ENCODE measurements at places on chromosomes 6 and 20.

GRCh38 chr6:46948699-46949098, 27.0 kb upstream of the ADGRF5 start:
- no peaks in the 10 kb centered on the region for H3K4me1 ChIP-seq
- no peak for DNase-seq
- no peak overlapping the region for H3K4me3 ChIP-seq
- H3K27me3 ChIP-seq = peaks cover 21% of the 10 kb centered on the region
- no peak overlapping the region for H3K27ac ChIP-seq

DNA sequence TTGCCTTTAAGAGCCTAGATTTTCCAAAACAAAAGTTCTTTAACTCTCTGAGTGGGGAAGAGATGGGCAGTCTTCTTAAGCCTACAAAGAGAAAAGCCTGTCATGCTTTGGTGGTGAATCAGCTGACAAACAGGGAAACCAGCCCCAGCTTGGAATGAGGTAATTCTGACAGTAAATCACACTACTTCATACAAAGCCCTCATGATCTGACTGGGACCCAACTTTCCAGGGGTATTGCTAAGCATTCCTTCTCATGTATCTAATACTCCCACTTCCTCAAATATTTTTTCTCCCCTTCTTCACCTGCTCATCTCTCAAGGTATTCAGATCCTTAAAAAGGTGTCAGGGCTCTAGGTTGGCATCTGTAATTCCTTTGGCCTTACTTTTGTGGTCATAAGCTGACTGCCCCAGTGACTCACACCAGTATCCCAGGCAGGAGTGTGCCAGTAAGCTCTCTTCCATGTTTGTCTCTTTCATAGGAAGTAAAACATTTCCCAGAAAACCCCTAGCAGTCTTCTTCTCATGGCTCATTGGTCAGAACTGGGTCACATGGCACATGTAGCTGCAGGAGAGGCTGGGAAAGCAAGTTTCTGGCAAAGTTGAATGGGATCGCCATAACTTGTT, 15.0 kb upstream of the TBC1D22B start:
- no peak overlapping the region for H3K4me3 ChIP-seq
- H3K4me1 ChIP-seq = peaks cover 7% of the 10 kb centered on the region
- DNase-seq = no peak
- no peak overlapping the region for H3K27ac ChIP-seq
- peaks cover 15% of the 10 kb centered on the region for H3K27me3 ChIP-seq
- no peaks in the 10 kb centered on the region for H3K36me3 ChIP-seq

- H3K4me1 ChIP-seq = peaks cover 4% of the 10 kb centered on the region
- no peak overlapping the region for H3K4me3 ChIP-seq
These were observed 51.6 kb upstream of the FNDC1 start for GRCh38 chr6:159117563-159117962.

DNA sequence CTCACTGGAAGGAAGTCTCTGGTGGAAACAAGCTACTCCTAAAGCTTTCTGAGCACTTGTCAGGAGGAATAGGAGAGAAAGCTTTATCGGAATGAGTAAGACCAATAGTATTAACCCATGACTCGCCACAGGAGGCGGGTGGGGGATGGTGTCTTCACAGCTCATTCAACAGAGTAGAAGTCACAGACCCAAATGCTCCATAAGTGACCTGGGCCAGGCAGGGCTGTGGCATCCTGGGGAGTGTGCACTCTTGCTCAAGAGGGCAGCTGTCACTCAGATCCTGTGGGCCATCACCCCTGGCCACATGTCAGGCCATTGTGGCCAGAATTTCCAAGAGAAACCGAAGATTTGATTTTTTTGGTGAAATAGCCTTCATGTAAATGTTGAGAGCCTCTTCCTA, 116.0 kb downstream of the SYCP2 start:
- no peak overlapping the region for H3K27ac ChIP-seq

GRCh38 chr6:32329141-32329540, 42.6 kb downstream of the TSBP1 start:
- H3K27ac ChIP-seq = no peak overlapping the region
- no peak for DNase-seq
- no peak overlapping the region for H3K4me3 ChIP-seq
- H3K27me3 ChIP-seq = peaks cover 30% of the 10 kb centered on the region

DNA sequence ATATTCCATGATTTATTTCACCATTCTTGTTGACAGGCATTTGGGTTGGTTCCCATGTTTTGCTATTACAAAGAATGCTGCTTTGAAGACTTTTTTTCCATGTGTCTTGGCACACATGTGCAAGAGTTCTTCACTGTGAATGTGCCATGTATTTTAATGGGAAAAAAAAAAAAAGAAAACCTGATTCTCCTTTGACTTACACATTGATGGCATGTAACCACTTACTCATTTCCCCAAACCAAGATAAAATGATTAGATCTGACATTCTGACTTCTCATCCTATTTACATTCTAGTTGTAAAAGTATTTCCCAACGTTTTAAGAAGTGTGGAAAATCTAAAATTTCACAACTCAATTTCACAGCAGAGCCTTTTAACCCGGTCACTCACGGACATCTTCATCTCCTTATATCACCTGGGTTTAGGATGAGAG, 4.4 kb downstream of the CAP2 start:
- no peak for DNase-seq
- H3K27ac ChIP-seq = no peak overlapping the region
- no peaks in the 10 kb centered on the region for H3K36me3 ChIP-seq
- peaks cover 8% of the 10 kb centered on the region for H3K4me1 ChIP-seq

GRCh38 chr6:142857796-142858555, 87.0 kb downstream of the HIVEP2 start:
- peaks cover 68% of the 10 kb centered on the region for H3K4me1 ChIP-seq
- no peaks in the 10 kb centered on the region for H3K27me3 ChIP-seq
- no peak for DNase-seq
- peaks cover 3% of the 10 kb centered on the region for H3K36me3 ChIP-seq
- H3K4me3 ChIP-seq = peak overlapping the region; percentile 90
- H3K27ac ChIP-seq = peak overlapping the region; percentile 100

DNA sequence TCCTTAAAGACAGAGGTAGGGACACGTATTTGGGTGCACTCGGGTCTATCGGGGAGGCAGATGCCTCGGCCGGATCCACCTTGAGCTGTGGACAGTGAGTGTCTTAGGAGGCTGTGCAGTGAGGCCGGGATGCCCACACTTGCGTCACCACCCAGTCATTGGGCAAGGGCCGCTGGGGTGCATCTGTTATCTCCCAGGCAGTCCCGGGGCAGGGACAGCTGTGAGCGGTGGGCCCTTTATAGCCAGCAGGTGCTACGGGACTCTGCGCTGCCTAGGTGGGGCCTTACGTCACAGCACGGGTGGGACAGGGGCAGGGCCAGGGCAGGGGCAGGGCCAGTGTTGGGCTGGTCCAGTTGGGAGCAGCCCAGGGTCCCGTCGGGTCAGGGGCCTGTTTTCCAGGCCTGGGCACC, 689 bp upstream of the COL20A1 start:
- H3K27ac ChIP-seq = no peak overlapping the region
- H3K36me3 ChIP-seq = peaks cover 3% of the 10 kb centered on the region
- H3K27me3 ChIP-seq = no peaks in the 10 kb centered on the region
- no peak for DNase-seq

GRCh38 chr20:48897305-48898010, 24.1 kb upstream of the ARFGEF2 start:
- H3K36me3 ChIP-seq = no peaks in the 10 kb centered on the region
- peaks cover 14% of the 10 kb centered on the region for H3K27me3 ChIP-seq
- no peak for DNase-seq
- peaks cover 12% of the 10 kb centered on the region for H3K4me1 ChIP-seq
- no peak overlapping the region for H3K4me3 ChIP-seq

- no peaks in the 10 kb centered on the region for H3K27me3 ChIP-seq
- H3K36me3 ChIP-seq = peaks cover 10% of the 10 kb centered on the region
- H3K4me3 ChIP-seq = no peak overlapping the region
- H3K4me1 ChIP-seq = peaks cover 7% of the 10 kb centered on the region
- H3K27ac ChIP-seq = no peak overlapping the region
These were observed 3.8 kb downstream of the TULP4 start for GRCh38 chr6:158316022-158316421.

DNA sequence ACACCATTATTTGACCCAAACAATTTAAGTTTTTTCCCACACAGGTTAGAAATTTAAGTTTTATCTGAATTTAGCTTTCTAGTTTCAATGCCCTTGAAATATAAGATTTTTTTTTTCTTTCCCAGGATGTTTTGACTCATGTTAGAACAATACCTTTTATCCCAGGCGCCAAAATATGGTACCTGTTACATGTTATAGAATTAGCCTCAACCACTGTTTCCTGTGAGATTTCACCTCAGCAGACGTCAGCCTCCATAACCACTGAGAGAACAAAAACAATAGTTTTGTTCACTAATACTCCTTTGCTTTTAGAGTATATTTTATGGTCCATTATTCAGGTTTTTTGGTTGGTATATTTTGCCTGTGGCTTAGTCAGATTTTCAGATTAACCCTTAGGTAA, 302.9 kb downstream of the CDKAL1 start:
- peaks cover 23% of the 10 kb centered on the region for H3K4me1 ChIP-seq
- peak overlapping the region; percentile 1 for H3K27ac ChIP-seq
- no peak for DNase-seq
- no peaks in the 10 kb centered on the region for H3K27me3 ChIP-seq

DNA sequence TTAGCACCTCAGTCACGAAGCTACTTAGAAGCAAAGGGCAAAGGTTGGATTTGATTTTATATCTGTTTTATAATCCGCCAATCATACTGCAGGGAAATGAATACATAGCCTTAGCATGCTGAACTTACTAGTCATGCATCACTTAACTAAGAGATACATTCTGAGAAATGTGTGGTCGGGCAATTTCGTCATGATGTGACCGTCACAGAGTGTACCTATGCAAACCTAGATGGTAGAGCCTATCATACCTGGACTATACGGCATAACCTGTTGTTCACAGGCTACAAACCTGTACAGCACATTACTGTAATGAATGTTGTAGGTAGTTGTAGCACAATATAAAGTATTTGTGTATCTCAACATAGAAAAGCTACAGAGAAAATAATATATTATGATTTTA, 345.2 kb upstream of the RGS17 start:
- H3K27ac ChIP-seq = no peak overlapping the region
- H3K4me1 ChIP-seq = no peaks in the 10 kb centered on the region
- no peak overlapping the region for H3K4me3 ChIP-seq
- no peaks in the 10 kb centered on the region for H3K27me3 ChIP-seq
- DNase-seq = no peak

DNA sequence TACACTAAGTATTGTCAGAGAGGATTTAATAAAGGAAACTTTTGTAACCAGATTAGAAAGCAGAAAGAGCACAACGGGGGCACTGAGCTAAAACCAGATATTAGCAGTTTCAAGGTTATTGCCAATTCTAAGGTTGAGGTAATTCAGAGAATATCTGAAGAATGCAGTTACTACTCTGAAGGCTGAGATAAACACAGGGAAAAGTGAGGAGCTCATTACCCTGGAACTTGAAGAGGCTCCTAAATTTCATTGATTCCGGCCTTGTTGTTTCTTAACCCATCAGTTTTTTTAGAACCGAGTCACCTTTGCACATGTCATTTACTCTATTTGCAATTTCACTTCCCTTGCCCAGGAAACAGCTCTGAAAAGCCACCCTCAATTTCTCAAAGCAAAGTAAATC, 72.4 kb upstream of the BTBD3 start:
- H3K27me3 ChIP-seq = no peaks in the 10 kb centered on the region
- H3K4me3 ChIP-seq = no peak overlapping the region
- no peaks in the 10 kb centered on the region for H3K4me1 ChIP-seq
- H3K27ac ChIP-seq = no peak overlapping the region
- no peaks in the 10 kb centered on the region for H3K36me3 ChIP-seq
- DNase-seq = no peak

- H3K36me3 ChIP-seq = no peaks in the 10 kb centered on the region
- peaks cover 4% of the 10 kb centered on the region for H3K27me3 ChIP-seq
- H3K4me1 ChIP-seq = no peaks in the 10 kb centered on the region
- H3K27ac ChIP-seq = no peak overlapping the region
- H3K4me3 ChIP-seq = no peak overlapping the region
These were observed 121.4 kb downstream of the TBXT start for GRCh38 chr6:166046226-166046625.

DNA sequence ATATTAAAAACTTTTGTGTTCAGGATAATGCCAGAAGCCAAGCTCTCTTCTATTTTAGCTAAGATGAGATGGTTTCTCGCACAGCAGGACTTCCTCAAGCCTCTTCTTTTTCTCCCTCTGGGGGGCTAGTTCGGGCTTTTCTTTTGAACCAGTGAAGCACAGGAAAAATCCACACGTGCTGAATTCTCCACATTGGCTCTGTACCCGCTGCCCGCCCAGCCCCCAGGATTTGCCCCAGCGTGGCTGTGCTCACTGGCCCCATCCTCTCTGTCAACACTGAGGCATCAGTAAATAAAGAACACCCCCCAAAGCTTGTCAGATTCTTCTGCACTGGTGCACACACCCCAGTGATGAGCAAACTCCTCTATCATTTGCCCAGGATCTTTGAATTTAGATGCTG, 232.8 kb downstream of the ZNF217 start:
- no peak overlapping the region for H3K27ac ChIP-seq
- DNase-seq = no peak
- H3K4me3 ChIP-seq = no peak overlapping the region

- peaks cover 29% of the 10 kb centered on the region for H3K27me3 ChIP-seq
- peak overlapping the region; percentile 66 for H3K27ac ChIP-seq
- H3K4me1 ChIP-seq = peaks cover 11% of the 10 kb centered on the region
- DNase-seq = no peak
- H3K4me3 ChIP-seq = no peak overlapping the region
These were observed 9.6 kb upstream of the PLTP start for GRCh38 chr20:45921337-45922189.

- H3K27ac ChIP-seq = no peak overlapping the region
- H3K4me3 ChIP-seq = no peak overlapping the region
- DNase-seq = no peak
- H3K27me3 ChIP-seq = no peaks in the 10 kb centered on the region
- H3K36me3 ChIP-seq = no peaks in the 10 kb centered on the region
These were observed 229.7 kb upstream of the ASCC3 start for GRCh38 chr6:101110814-101111213.

GRCh38 chr6:31661262-31662123, 915 bp upstream of the C6orf47 start:
- H3K4me1 ChIP-seq = peaks cover 62% of the 10 kb centered on the region
- peaks cover 7% of the 10 kb centered on the region for H3K36me3 ChIP-seq
- peak overlapping the region; percentile 92 for H3K27ac ChIP-seq
- H3K27me3 ChIP-seq = no peaks in the 10 kb centered on the region
- no peak for DNase-seq

GRCh38 chr20:62999580-62999979, 7.2 kb downstream of the BHLHE23 start:
- H3K27ac ChIP-seq = no peak overlapping the region
- peaks cover 5% of the 10 kb centered on the region for H3K4me1 ChIP-seq
- no peak overlapping the region for H3K4me3 ChIP-seq
- H3K36me3 ChIP-seq = peaks cover 2% of the 10 kb centered on the region

DNA sequence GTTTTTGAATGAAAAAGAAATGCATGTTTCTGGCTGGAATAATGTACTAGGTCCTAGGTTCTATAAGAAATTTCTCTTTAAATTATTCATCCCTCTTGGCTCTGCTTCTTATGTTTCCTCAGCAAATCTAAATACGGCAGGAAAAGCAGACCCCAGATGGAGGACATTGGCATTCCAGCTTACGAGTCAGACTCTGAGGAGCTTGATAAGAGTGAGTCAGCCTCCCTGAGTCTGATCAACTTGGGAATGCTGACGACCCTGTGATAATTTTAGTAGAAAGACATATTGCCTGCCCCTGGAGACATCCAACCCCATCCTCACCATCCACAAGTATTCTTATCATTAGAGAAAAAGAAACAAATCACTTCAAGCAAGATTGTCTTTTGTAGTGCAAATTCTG, 509.7 kb upstream of the MARCKS start:
- H3K36me3 ChIP-seq = no peaks in the 10 kb centered on the region
- no peak for DNase-seq
- H3K27me3 ChIP-seq = no peaks in the 10 kb centered on the region

All from T-helper 17 cell (primary cell).